Stimulated activated CD4-positive, alpha-beta T cell treated with anti-CD3 and anti-CD28 coated beads, Interleukin-12 subunit alpha, Interleukin-12 subunit beta, amount 100 ng/mL, for 48 hours (primary cell): ENCODE measurements at places on chromosomes 3 and 15.

- no peak for DNase-seq
Observed at GRCh38 chr15:51801391-51801835, 28.0 kb upstream of the TMOD3 start.

GRCh38 chr3:188052169-188053035 is 101.6 kb upstream of the LPP start:
- DNase-seq = no peak

GRCh38 chr15:59255680-59256336 is 49.2 kb downstream of the LDHAL6B start:
- DNase-seq = peak; percentile 4

DNA sequence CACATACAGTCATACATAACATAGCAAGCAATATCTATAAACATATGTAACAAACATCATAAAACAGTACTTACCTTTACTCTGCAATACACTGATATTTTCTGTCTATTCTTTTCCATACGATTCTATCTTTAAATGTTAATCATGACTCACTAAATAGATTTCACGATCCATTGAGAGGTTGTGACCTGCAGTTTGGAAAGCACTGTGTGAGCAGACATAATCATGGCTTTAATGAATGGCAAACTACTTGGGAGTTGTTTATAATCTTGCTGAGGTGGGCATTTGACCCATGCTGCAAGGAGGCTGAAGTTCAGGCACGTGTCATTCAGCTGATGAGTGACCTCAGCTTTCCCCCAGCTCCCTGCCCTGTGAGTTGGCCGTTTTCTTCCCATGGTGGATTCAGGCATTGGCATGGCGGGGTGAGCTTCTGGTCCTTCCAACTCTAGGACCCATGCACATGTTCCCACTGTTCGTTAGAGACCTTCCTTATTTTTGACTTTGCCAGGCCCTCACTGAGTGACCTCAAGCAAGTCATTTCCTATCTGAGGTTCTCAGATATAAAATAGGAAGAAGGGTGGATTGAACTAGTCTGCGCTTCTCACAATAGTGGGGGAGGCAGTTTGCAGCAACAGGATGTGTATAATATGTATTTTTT is 41.7 kb downstream of the PAQR5 start:
- DNase-seq = no peak

- DNase-seq = no peak
Observed at GRCh38 chr15:41013691-41014414, 60.6 kb downstream of the CHAC1 start.

- no peak for DNase-seq
Observed at GRCh38 chr15:86213420-86213819, 133.7 kb downstream of the AGBL1 start.

DNA sequence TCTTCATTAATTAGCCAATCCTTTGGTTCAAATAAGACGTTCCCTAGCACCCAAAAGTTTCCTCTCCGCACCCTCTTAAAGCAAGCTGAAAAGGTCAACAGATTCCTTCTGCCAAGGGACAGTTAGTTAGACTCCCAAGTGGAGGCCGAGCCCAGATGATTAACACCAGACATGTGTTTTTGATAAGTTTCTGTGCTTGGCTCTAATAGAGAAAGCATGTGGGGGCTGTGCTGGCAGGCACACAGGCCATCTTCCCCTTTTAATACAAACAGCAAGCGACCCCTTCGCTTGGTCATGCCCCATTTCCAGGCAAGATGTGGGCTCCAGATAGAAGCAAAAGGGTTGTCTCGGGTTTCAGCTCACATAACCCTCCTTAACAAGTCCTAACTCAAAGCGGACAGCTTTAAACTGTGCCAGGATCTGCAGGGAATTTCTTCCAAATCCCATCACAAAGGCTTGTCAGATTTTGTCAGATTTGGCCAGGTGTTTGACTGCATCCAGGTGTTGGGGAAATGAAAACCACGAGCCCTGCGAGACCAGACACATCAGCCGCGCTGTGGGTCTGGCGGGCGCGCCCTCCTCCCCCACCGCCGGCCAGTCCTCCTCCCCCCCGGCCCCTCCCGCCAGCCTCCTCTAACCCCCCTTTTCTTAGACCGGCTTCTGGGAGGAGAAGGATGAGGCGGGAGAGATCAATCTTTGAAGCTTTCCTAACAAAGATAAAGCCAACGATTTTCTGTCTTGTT is 3.3 kb downstream of the HES1 start:
- DNase-seq = no peak

GRCh38 chr3:31406896-31407295 is 125.8 kb upstream of the STT3B start:
- no peak for DNase-seq

- no peak for DNase-seq
Observed at GRCh38 chr3:129654131-129654530, 47.7 kb upstream of the PLXND1 start.

DNA sequence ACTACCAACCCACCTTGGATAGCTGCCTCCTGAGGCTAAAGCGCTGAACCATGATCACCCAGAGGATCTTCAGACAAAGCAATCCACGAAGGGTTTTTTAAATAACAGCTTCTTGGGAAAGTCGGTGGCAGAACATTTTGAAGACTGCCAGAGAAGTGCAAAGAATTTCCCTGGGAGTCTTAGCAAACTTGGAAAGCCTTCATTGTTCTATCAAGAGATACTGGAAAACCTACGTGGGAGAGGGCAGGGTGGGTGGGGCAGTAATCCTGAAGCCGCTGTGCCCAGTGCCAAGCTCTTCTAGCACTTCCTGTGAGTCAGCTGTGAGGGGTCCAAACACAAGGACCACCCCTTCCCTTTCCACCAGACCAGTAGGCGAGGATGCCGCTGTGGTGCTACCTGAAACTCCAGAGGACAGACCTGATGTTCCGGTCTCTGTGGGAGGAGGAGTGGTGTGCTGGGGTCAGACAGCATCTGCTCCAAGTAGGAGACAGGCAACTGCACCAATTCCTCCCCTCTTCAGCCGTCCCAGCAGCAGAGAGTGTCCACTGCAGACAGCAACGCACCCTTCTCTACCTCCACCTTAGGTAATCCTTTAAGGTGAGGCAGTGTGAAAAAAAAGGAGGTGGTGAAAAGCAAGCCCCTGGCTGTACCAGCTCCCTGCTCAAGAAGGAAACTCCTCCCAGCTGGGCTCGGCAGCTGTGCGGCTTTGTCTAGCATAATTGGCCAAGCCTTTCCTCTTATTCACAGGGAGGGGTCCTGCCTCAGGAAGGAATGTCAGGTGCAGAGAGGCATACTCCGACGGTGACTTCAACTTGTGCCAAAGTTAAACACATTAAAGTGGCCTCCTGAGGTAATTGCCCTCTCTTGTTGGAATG is 99.0 kb downstream of the TMCC1 start:
- no peak for DNase-seq

GRCh38 chr3:13723676-13724207 is 156.1 kb downstream of the WNT7A start:
- no peak for DNase-seq

GRCh38 chr15:59039225-59039624 is 51.8 kb downstream of the RNF111 start:
- DNase-seq = no peak

- DNase-seq = no peak
Observed at GRCh38 chr15:93557696-93558095, 468.7 kb upstream of the RGMA start.

GRCh38 chr15:70197318-70197944 is 99.7 kb upstream of the TLE3 start:
- DNase-seq = no peak

DNA sequence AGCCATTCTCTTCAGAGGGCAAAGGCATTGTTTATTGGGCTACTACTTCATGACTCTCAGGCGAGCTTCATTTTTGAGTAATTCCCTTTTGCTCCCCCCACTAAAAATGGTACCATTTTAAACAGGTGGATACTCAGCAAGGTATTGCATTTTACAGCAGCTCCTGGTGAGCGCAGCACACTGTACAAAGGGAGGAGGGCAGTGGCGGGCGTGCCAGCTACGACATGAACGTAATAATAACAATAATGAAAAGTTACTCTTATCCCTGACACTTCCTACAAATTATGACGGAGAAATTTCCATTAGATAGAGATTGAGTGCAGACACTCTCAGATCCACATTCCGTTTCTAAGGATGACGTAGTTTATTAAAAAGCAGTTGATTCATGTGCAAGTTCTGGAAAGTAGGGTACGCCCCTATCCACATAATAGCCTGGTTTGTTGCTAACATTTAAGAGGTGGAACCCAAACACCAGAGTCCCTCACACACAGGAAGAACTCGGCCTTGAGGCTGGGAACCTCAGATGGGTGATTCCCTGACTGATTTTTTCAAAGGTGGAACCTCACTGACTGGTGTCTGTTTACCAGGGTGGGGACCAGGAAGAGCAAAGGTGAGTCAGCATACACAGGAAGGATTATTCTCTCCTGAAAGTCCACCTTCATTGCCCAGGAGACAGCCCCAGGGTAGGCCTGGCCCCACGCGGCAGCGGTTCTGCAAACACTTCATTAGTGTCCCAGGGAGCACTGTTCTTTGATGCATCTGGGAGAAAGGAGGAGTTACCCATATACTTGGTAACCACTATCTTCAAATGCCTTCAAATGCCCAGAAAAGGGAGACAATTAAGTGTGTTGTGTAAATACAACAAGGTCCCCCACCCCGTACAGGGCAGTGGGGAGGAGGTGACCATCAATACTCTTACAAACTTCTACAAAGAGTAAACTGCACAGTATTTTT is 69.9 kb downstream of the LDHAL6B start:
- no peak for DNase-seq

DNA sequence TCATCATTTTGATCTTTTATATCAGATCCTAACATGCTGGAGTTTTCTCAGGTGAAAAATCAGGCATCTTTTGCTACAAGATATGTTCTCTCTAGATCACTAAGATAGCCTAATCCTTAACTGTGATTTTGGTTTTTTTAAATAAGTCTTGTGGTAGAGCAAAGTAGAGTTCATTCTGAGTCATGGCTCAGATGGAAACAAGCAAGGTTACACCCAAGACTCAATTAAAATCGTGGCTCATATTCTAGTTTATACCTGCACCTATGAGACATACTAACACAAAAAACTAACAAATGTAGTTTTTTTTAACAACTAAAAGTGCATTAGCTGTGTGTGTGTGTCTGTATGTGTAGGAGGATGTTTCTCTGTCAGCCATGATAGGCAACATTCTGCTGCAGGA is 428.2 kb downstream of the NLGN1 start:
- no peak for DNase-seq
